ENCODE measurements at places on chromosomes 12 and 14.

DNA sequence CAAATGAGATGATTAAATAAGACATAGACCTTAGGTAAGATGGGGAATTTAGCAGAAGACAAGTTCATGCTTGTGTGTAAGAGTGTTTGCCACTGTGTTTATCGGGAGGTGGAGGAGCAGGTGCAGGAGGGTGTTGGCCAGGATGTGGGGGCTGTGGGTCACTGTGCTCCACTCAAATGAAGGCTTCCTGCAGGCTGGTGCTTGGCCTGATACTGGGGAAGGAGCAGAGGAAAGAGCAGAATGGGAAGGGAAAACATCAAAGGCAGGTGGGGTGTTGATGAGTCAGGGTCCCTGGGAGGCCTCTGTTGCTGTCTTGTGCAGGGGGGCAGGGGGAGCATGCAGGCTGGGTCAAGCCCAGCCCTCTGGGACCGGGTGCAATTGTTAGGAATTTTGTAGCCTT lies 126.5 kb downstream of the TSPAN9 start:
- no peak for DNase-seq

DNA sequence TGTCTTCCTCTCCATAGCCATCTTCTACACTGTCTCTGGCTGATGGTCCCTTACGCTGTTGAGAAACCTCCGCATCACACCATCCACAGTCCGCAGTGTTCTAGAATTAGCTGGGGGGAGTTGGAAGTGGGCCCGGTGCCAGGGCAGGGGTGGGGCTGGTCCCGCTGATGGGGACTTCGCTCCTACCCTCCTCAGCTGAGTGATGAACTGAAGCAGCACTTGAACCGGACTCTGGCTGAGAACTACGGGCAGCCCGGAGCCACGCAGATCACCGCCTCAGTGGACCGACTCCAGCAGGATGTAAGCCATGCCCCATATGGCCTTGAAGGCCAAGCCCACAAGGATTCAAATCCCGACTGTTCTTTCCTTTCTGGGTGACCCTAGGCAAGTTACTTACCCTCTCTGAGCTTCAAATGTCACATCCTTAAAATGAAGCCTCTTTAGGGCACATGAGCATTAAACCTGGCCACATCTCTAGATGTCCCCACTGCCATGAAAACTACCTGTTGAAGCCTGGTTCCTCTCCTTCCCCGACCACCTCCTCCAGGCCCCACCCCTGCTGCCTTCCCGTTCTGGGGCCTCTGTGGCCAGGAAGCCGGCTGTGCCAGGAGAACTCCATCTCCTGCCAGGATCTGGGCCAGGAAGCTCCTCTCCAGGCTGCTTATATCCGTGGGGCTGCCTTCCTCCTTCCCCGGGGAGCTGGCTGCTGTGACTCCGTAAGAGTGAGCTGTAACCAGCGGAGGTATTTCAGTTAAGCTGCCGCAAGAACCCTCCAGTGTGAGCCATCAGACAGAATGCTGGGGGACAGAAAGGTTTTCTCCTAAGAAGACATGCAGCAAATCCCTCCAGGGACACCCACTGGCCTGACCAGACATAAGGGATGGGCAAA lies 53.1 kb downstream of the TSPAN11 start:
- DNase-seq, result no peak

GRCh38 chr12:2797721-2798418 lies 3.1 kb downstream of the FKBP4 start:
- no peak for DNase-seq

GRCh38 chr12:123946152-123946515 lies 26.5 kb downstream of the CCDC92 start:
- DNase-seq, result no peak

- no peak for DNase-seq
Measured at GRCh38 chr12:117171499-117172162, 18.6 kb downstream of the FBXO21 start.

DNA sequence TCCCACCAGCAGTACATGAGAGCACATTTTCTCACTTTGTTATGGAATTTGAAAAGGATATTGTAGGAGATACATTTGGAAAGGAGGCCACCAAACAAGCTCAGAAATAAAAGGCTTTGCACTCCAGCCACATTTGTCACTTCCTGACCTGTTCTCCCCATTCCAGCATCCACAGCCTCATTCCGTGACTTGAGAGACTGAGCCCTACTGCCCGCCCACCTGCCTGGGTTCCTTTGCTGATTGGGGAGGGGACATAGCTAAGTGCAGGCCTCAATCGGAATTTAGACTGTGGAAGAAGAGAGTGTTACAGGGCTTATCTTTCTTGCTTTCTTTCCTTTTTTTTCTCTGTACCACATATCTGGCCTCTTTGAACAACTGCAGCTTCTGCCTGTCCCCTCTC lies 735.4 kb upstream of the TMEM132C start:
- no peak for DNase-seq

DNA sequence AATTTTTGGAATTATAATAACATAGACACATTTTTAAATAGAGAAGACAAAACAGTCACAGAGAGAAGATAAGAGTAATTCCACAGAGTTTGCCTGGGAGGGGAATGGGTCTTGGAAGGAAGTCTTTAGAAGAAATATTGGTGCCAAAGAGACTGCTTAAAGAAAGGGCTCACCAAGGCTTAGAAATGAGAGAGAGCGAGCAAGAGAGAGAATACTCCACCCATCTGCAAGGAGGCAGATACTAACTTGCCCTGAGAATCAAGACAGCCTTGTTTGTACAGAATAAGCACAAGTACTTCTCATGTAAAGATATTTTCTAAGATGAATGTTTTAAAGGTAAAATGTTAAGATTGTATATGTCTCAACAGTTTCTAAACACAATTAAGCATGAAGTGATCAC lies 165.5 kb downstream of the SLC38A4 start:
- DNase-seq, result no peak

- no peak for DNase-seq
Measured at GRCh38 chr14:83384253-83384652, 1850.6 kb upstream of the SEL1L start.

- no peak for DNase-seq
Measured at GRCh38 chr14:75127903-75128595, 1.2 kb upstream of the NEK9 start.

- no peak for DNase-seq
Measured at GRCh38 chr12:51028126-51028812, 2.1 kb upstream of the SLC11A2 start.

GRCh38 chr12:112130441-112130998 lies 5.2 kb downstream of the TRAFD1 start:
- no peak for DNase-seq

- DNase-seq, result no peak
Measured at GRCh38 chr14:34436960-34437728, 24.9 kb downstream of the SPTSSA start.

GRCh38 chr12:48924617-48925303 lies 532 bp downstream of the FKBP11 start:
- DNase-seq, result no peak

- no peak for DNase-seq
Measured at GRCh38 chr12:42730291-42730690, 140.7 kb upstream of the PRICKLE1 start.

DNA sequence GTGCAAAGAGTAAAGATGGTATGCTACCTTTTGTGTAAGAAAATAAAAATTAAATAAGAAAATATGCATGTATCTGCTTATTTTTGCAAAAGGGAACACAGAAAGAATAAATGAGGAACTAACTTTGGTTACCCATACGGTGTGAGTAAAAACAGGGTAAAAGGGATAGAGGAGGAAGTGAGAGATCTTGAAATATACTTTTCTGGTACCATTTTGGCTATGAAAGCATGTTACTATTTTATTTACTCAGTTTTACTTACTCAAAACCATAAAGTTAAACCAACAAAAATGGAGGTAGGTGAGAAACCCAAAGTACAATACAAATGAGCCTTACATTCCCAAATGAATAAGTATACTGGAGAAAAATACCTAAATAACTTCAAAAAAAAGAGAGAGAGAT lies 122.0 kb upstream of the EGLN3 start:
- no peak for DNase-seq

DNA sequence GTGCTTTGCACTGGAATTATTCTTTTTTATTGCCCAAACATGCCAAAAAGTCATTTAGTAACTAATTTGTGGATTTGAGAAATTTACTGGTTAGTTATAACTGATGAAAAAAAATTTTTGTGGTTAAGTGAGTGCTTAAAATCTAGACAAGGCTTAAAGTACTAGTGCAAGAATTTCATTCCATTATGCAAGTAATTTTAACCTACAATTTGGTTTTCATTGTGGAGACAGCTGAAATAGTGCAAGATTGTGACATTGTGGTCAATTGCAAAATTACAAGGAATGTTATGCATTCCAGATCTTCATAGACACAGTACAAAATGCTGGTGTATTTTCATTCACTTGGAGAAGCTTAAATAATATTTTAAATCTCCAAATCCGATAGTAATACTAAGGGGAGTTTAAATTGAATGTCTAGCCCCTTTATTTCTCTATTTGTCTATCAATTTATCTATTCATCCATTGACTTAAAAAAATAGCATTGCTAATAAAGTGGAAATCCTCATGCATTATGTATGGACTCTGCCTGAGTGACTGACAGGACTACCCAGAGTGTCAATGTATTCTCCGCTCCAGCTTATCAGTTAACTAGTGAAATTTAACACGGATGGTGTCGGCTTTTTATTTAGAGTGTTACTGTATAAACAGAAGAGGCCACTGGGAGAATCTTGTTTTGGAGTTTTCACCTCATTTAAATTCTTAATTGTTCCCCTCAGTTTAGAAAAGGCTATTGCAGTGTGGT lies 125.9 kb downstream of the ALX1 start:
- no peak for DNase-seq

DNA sequence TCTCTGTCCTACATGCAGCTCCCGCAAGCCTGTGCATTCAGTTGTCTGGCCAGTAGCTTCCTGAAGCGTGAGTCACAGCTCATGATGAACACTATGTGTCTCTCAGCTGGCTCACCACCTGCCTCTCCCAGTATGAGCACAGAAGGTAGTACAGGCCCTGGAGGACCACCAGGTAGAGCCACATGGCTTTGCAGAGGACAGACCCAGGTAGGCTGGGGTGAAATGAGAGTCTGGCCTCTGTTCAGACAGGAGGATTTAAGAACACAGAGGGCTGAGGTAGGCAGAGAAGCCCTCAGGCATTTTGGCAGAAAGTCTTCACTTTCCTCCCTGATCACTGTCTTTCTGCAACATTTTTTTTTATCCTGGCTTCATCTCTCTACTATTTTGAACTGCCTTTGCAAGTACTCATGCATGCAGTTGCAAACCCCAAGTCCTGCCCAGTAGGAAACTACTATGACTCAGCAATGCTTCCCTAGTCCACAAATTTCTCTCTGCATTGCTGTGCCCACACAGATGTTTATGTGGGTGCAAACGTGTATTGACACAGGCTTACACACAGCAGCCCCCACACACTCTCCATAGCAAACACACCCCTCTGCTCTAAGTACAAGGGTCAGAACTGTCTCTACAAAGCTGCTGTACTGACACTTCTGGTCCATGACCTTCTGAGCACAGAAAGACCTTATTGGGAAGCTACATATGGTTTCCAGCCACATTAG lies 7.2 kb upstream of the SDR9C7 start:
- DNase-seq, result no peak

GRCh38 chr12:62113366-62114011 lies 146.7 kb upstream of the USP15 start:
- DNase-seq, result no peak

DNA sequence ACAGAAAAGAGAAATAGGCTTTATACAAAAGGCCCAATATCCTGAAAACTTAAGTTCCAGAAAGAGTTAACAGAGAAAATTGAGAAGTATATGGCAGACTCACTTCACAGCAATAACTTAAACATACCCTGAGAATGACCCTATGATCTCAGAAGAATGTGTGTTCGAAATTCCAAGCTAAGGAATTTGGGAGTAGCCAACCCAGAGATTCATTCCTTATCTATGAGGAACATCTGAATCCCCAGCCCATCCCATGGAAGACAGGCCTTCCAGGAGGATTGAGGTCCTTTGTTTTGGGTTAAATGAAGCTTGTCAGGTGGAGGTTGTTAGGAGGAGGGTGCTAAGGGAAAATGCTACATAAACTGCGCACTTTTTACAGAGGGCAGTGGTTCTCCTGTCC lies 7.5 kb upstream of the SAV1 start:
- no peak for DNase-seq

DNA sequence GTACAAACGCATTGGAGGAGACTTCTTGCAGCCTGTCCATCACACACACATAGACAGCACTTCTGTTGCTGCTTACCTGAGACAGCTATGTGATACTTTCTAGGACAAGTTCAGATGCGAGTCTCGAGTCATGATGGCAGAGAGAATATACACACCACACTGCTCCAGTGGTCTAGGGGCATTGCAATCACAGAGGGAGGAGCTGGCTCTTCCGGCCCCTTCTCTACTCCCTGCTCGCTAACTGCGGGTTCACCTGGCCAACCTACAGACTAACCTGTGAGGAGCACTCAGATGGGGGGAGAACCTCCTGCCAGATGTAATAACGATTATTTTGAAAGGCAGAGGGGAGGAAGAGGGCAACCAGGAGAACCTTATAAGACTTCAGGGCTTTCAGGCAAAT lies 30.7 kb downstream of the EMP1 start:
- DNase-seq, result no peak

- DNase-seq, result no peak
Measured at GRCh38 chr12:89909753-89910152, 201.1 kb upstream of the ATP2B1 start.

DNA sequence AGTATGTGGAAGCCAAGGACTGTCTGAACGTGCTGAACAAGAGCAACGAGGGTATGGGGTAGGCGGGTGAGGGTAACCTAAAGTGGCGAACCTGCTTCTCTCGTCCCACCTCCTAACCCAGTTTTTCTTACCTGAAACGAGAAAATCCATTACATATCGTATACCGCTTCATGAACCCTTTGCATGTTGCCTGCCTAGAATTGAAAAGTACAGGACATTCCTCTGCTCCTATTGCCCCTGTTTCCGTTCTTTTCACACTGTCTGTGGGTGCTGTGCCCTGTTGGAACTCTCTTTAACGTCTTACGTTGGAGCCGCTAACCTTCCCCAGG lies 513 bp downstream of the PFDN5 start:
- no peak for DNase-seq

DNA sequence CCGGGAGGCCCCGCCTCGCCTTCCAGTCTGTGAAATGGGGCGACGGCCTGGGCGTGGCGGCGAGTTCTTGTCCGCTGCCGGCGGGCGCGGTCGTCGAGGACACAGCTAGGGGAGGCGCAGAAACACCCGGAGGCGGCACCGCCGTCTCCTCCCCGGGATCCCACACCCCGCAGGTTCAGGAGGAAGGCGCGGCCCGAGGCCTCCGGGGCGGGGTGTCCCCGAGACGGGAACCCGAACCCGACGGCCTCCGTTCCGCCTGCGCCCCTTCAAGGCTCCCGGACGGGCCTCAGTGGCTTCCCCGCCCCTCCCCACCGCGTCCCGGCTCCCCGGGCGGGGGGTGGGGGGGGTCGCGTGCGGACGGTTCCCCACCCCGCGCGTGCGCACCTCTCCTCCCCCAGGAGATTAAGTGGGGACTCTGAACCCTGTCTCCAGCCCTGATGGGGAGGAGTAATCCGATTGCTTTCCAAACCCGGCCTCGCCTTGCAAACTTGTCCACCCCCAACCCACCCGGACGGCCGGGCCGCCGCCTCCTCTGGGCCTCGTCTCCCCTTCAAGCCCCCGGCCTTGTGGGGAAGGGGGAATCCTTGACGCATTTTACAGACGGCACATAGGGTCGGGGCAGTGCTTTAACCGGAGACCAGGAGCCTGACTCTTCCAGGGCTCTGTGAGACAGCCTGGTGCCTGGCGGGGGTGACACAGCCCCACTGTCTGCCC lies 35.3 kb upstream of the ANKRD9 start:
- no peak for DNase-seq
